ENCODE measurements at places on chromosomes 11 and 22.

DNA sequence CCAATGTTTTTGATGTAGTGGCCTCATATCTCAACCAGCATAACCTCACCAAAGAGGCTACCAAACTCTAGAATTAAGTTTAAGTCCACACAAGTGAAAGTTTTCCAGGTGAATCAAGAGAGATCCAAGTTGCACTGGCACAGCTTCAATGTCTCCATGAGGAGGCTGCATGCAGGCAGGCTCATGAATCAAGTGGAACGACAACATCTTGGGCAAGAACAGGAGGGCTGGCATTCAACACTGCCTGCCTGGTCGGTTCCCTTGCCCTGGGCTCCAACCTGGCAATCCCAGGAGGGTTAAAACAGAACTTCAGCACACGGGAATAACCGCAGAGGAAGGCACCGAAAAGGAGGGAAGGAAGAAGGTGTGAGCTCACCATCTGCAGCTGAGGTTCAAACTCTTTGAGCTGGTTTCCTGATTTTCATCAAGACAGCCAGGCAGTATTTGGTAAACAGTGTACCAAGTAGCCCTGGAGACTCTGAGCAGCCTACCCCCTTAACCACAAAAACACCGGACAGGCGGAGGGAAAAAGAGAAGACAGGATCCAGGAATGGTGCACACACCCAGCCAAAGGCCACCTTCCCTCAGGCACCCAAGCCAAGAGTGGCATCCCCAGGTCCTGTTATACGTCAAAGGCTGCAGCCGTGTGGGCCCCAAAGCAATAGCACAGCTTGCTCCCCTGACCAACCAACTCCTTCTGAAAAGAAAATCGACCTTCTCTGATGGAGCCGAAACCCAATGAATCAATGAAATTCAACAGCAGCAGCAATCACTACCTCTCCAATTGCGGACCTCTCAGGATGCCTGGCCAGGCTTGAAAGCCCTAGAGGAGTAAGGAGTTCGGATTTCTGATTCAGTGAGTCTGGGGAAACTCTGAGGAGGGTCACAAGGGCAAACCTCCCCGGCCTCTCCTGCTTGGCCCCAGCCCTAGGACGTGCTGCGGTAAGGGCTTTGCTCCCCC is 1.3 kb downstream of the PACSIN2 start:
- no peak for DNase-seq

DNA sequence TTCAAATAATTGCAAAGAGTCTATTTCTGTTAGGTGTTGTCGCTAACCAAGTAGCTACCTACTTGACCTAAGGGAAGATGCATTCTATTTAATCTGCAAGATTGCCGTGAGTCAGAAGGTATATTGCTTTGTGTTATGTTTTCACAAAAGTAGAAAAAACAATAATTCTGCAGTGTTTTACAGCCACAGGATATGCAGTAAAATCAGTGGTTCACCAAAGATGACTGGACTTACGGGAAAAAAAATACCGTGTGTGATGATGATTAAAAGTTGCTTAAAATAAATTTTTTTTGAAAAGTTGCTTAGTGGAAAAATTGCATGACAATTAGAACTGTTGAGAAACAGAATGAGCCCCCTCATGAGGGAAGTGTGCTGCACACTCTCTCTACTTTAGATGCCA is 209.1 kb downstream of the DDX10 start:
- DNase-seq: peak; percentile 47

DNA sequence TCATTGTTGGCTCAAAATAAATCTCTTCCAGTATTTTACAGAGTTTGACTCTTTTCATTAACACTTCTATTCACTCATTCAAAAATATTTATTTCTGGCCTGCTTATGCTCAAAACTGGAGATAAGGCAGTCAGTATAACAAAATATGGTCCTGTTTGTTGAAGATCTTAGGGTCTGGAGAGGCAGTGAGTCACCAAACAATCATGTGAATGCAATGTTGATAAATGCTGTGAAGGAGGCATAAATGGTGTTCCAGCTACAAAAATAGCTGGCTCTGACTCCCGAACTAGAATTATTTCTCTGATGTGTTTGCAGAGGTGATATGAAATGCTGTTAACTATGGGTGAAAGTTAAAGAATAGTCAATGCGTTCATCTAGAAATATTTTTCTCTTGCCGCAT is 390.6 kb downstream of the AASDHPPT start:
- peak; percentile 66 for DNase-seq

DNA sequence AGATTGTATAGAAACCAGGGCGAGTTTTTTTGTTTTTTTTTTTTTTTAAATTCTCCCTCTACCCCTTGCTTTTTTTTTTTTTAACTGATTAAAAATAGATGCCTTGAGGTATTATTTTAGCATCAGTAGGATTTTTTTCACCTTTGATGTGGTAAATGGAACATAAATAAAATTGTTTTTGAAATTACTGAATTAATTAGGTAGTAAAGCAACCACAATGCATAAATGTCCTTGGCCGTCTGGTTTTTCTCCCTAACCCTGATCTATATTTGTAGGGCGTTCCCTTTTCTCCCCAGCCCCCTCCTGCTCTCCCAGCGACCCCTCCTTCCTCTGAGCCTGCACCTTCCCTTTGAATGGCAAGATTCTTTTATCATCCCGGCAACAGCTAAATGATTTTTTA is 107.8 kb downstream of the ZBTB16 start:
- no peak for DNase-seq

DNA sequence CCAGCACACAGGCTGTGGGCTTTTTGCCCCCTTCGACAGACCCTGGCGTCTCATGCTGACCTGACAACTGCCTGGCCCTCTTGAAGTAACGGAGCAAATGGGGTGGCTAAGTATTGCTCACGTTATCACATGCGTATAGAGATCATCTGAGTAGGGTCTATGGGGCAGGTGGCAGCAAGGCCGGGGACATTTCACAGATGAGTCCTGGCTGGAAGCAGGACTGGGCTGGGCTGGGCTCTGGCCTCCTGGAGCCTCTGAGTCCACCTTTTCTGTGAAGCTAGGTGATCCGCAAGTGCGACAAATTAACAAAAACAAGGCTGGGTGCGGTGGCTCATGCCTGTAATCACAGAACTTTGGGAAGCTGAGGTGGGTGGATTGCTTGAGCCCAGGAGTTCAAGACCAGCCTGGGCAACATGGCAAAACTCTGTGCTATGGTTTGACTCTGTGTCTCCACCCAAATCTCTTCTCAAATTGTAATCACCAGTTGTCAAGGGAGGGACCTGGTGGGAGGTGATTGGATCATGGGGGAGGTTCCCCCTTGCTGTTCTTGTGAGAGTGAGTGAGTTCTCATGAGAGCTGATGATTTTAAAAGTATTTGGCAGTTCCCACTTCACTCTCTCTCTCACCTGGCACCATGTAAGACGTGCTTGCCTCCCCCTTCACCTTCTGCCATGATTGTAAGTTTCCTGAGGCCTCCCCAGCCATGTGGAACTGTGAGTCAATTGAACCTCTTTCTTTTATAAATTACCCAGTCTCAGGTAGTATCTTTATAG is 122.0 kb downstream of the MPPED1 start:
- DNase-seq: no peak

DNA sequence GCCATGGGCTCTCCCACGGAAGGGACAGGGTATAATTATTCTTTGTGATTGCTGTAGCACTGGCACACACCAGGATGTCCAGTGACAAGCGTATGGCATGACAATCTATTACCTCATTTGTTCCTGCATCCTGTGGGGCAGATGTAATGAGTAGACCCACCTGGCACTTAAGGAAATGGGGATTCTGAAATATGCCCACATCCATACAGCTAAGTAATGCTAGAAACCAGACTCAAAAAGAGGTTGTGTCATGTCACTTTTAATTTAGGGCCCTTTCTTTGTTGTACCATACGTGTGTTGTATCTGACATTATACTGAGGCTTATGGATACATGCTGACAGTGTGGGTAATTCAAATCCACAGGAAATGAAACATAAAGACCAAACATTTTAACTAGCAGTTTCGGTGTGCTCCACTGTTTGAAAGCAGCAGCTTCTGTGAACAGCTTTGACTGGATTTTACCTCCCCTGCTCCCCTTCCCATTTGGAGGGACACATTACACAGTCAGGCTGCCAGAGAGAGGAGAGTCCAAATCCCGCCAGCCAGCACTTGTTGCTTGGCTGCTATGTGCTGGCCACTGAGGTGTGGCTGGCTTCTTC is 21.2 kb downstream of the GRAMD1B start:
- DNase-seq: no peak

- peak; percentile 67 for DNase-seq
Measured at GRCh38 chr11:70755410-70756158, 357.3 kb downstream of the CTTN start.

- DNase-seq: peak; percentile 69
Measured at GRCh38 chr11:44011797-44012196, 36.0 kb upstream of the ACCSL start.

DNA sequence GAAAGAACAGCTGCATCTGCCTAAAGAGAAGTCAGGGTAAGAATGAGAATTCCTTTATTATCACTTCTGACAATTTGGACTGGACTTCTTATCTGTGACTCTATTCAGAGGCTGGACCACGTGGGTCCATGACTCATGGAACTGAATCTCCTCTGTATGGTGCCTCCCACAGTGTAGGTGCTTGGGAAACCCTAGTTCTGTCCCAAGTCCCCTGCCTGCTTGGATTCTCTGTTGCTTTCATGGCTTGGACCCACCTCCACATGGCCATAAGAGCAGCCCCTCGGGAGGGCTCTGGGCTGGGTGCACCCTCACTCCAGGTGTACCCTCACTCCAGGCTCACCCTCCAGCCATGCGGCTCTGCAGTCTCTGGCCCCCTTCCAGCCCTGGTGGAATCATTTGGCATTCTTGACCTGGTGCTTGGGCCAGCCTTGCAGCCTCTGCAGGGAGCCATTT is 153.4 kb downstream of the CACNA1I start:
- DNase-seq: no peak

DNA sequence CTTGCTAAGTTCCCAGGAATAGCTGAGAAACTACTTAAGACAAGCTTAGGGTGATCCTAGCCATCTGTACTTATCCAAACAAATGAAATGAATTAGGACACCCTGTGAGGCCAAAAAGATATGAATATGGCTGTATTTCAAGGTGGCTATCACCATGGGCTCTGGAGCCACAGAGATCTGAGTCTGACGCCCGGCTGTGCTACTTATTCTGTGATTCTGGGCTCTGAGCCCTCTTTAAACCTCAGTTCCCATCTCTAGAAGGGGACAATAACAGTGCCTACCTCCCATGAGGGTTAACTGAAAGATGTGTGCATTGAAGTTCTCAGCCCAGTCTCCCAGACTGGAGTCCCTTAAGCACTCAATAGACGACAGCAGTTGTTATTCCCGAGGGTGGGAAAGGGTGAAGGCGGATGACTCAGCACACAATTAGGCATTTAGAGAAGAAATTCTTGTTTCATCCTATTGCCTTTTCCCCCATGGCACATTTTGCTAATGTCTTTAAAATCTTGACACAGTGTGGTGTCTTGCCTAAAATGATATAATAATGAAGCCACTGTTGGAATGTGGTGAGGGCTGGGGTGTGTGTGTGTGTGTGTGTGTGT is 132.5 kb downstream of the ADAMTS15 start:
- peak; percentile 94 for DNase-seq

- DNase-seq: peak; percentile 45
Measured at GRCh38 chr22:32926600-32926999, 125.1 kb downstream of the TIMP3 start.

DNA sequence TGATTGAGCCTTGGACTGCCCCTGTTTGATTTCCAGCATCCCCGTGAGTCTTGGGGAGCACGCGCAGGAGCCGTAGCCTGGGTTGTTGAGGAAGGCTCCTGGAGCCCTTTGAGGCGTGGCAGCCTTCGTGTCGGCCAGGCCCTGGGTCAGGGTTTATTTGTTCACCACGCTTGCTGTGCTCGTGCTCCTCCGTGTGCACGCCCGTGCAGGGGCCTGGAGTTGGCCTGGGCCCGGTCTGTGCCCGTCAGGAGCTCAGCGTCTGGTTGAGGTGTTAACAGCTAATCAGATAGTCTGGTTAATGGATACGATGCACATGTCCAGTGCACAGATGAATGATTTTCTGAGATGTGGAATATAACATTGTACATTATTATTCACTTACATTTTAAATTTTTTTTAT is 8.0 kb downstream of the IGHMBP2 start:
- no peak for DNase-seq

- DNase-seq: no peak
Measured at GRCh38 chr11:60631944-60632343, 67.5 kb upstream of the MS4A8 start.

GRCh38 chr22:47433627-47434026 is 671.2 kb downstream of the TBC1D22A start:
- no peak for DNase-seq

- no peak for DNase-seq
Measured at GRCh38 chr11:93983542-93984195, 37.5 kb upstream of the HEPHL1 start.

DNA sequence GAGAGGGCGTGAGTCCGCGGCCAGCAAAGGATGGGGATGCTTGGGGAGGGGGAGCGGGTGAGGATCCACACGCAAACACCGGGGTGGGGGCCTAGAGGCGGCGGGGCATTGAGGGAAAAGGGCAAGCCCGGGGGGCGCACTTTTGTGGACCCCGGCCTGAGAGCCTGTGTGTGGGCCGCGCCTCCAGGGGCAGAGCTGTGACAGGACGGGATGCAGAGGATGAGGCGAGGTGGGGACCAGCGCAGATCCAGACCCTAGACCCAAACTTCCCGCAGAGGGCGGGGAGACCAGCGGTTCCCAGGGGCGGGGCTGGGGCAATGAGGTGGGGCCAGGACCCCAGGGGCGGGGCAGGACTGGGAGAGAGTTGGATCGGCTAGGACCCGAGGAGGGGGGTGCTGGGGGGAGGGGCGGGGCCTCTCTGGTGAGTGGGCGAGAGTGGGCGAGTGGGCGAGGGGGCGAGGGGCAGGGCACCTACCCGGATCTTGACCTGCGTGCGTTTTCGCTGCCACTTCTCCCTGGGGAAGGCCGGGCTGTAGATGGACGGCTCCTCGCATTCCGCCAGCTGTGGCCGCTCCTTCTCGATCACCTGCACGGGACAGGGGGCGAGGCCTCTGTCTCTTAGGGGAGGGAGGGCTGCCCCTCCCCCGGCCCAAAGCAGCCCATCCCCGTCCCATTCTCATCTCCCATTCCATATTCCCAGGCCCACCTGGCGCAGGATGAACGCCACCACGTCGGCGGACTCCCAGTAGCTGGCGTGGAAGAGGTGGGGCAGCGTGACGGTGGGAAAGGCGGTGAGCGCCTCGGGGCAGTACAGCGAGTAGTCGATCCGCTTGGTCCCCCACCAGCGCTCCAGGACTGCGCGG is 10.6 kb downstream of the PITPNM1 start:
- no peak for DNase-seq

GRCh38 chr11:16976379-16976778 is 37.8 kb downstream of the PLEKHA7 start:
- no peak for DNase-seq

GRCh38 chr11:19811380-19811779 is 98.7 kb downstream of the NAV2 start:
- no peak for DNase-seq

GRCh38 chr11:126992065-126992803 is 8.3 kb downstream of the KIRREL3 start:
- peak; percentile 98 for DNase-seq

DNA sequence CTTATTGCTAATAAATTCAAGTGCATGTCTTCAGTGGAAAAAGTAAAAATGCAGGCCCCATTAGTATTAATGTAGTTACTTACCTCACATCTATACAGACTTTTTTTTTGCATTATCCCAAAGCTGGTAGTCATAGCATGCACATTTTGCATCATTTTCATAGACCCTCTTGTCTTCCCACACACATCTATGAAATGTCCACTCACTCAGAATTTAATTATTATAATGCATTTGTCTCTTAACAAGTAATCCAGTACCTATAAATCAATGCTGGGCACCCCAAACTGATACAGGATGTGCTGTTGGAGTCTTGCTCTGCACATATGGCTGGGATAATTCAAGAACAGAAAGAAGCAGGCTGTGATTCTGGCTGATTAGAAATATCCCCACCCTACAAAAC is 370.4 kb upstream of the FAT3 start:
- no peak for DNase-seq

Measured in fibroblast of skin of scalp (primary cell).